Fibroblast of skin of abdomen (primary cell): ENCODE measurements at places on chromosomes 6 and 20.
A peak's percentile ranks its signal among the peaks of the same experiment; 100 is the strongest.

DNA sequence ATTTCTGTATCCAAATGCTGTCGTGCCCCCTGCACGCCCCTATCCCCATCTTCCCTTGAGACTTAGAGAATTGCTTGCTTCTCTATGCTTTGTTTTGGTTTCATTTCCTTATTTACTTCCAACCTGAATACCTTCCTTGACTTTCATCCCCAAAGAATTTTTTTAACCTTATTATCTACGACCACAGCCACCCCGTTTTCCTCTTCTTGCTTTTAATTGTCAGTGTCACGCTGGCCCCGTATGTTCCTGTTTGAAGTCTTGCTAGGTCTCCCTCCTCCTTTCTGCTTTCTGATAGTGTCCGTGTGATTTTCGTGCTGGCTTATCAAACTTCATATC, 40.1 kb downstream of the RNF217 start:
- no peak for DNase-seq

- peak; percentile 23 for DNase-seq
Observed at GRCh38 chr6:150902142-150902776, 36.8 kb downstream of the MTHFD1L start.

DNA sequence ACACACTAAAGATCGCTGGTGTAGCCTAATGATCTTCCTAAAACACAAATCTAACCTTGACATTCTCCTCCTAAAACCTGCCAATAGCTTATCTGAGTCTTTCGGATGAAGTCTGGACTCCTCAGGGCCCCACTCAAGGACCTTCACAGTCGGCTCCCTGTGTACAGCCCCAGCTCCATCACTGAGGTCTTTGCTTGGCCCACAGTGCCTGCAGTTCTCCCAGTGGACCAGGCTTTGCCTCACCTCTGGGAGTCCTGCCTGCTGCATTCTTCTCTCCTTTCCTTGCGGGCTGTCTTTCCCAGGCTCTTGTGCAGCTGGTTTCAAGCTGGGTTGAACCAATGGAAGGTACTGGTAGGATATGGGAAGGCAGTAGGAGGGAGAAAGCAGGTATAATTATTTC, 122.6 kb upstream of the FERMT1 start:
- no peak for DNase-seq

- DNase-seq, result no peak
Observed at GRCh38 chr6:35166520-35166919, 25.4 kb upstream of the TCP11 start.

DNA sequence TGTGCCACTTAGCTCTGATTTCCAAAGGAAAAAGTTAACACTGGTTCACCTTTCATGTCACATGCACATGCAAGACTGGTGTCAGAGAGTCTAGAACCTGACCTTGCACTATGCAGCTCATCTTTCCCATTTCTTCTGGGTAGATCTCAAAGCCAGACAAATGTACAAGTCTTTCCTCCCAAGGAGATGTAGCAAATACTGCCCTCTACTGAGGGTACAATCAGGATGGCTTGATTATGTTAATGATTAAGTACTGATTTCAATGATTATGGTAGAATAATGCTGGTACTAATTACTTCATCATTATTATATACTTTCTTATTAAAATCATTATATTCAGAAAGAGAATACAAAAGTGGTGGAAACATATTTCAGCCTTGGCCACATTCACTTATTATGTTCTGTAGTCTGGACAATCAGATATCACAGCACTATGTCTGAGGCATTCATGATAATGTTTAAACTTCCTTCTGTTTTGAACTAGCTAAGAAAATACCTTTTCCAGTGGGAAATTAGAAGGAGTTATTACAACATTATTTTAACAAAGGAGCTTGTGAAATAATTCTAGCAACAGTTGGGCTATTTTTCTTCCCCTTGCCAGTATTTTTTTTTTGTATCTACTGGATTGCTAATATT, 68.5 kb upstream of the FOXO3 start:
- peak; percentile 39 for DNase-seq
